ENCODE measurements at places on chromosomes 3 and 15. TPM values are rescaled to one million over a fixed set of nuclear protein-coding genes. Genes with fewer than 3 reads are reported as not detected.

GRCh38 chr3:51332156-51332555, 52.9 kb upstream of the MANF start:
- no peak overlapping the region for H3K27ac ChIP-seq
- H3K4me3 ChIP-seq, result no peak overlapping the region
- no peaks in the 10 kb centered on the region for H3K27me3 ChIP-seq
- H3K4me1 ChIP-seq, result peaks cover 6% of the 10 kb centered on the region

DNA sequence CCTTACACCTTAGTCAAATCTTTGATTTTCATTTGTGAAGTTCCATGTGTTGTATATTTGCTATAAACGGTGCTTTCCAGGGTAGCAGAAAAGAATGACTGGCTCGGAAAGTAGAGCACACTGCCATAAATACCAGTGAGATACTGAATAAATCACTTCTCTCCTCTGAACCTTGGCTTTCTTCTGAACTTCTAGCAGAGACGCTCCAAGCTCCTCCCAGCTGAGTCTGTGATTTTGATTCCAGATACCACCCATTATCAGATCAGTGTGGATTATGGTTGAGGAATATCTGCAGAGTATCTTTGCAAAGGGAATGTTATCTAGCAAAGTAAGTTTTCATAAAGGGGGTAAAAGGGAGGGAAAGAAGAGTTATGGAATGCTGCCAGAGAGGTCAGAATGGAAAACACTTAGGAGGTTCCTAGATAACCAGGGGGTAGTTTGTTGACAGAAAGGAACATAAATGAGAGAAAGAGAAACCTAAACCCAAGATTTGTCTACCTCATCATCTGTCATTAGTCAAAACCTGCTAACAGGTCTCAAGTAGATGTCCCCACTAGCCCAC, 98.5 kb upstream of the PSMD6 start:
- H3K4me1 ChIP-seq, result no peaks in the 10 kb centered on the region
- H3K27ac ChIP-seq, result no peak overlapping the region
- H3K27me3 ChIP-seq, result no peaks in the 10 kb centered on the region

GRCh38 chr15:70247281-70247680, 149.6 kb upstream of the TLE3 start:
- no peak for DNase-seq
- H3K4me1 ChIP-seq, result peaks cover 27% of the 10 kb centered on the region
- no peak overlapping the region for H3K4me3 ChIP-seq

DNA sequence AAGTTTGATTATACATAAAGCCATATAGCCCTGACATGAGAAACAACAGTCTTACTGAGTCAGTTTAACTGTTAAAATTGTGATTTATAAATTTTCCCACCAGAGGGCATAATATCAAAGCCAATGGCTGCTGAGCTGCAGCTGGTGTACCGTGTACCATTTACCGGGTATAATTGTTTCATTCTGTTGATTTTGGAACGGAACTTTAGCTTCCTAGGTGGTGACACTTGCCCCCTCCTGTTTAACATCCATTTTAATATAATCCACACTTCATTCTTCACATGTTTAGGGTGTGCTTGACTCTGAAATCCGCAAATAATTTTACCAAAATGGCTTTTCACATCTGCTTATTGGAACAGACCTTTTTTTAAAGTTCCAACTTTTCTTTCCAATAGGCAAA, 72.8 kb downstream of the SLC9A9 start:
- H3K4me3 ChIP-seq, result no peak overlapping the region
- no peaks in the 10 kb centered on the region for H3K27me3 ChIP-seq
- 0 out of 2 replicates have a peak, but pooled peaks cover 3% of the 10 kb centered on the region for H3K4me1 ChIP-seq
- H3K36me3 ChIP-seq, result no peaks in the 10 kb centered on the region
- no peak for DNase-seq

- H3K4me3 ChIP-seq, result no peak overlapping the region
- peaks cover 12% of the 10 kb centered on the region for H3K4me1 ChIP-seq
- no peaks in the 10 kb centered on the region for H3K36me3 ChIP-seq
- H3K27me3 ChIP-seq, result no peaks in the 10 kb centered on the region
- DNase-seq, result no peak
- H3K27ac ChIP-seq, result no peak overlapping the region
Observed at GRCh38 chr3:88677298-88677697, 430.1 kb upstream of the EPHA3 start.

DNA sequence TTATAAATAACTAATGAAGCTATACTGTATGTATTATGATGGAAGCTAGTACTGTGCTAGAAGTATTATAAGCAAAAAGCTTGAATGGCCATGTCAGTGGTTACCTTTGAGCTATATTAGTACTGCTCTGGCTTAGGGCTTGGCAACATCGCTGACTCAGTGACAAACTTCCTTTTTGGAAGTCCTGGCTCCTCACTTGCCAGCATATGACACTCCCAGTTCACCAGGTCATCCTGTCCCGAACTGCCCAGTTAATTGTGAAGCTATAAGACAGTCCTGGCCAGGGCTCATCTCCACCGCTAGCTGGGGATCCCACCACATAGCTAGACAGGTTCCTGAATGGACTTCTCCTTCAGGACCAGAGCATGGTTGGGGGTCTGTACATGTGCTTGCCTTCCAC, 31.9 kb downstream of the RAB8B start:
- DNase-seq, result no peak
- H3K4me1 ChIP-seq, result peaks cover 7% of the 10 kb centered on the region
- no peaks in the 10 kb centered on the region for H3K27me3 ChIP-seq
- no peak overlapping the region for H3K4me3 ChIP-seq

DNA sequence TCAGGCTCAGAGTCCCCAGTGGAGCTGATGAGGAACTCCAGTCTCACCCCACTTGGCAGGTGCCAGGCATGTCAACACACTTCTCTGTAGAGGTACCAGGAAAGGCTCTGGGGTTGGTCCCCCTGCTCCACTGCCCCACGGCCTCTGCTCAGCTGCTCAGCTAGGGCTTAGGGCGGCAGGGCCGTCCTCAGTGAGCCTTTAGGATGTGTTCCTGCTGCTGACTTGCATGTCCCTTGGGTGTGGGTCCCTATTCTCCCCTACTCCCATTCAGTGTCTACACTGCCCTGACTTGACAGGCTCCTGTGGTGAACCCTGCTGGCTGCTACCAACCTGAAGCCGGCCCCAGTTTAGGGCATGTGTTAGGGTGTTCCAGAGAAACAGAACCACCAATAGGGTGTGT, 17.9 kb upstream of the POLG start:
- peaks cover 54% of the 10 kb centered on the region for H3K27me3 ChIP-seq
- peaks cover 8% of the 10 kb centered on the region for H3K4me1 ChIP-seq
- no peak overlapping the region for H3K27ac ChIP-seq
- no peak for DNase-seq
- H3K4me3 ChIP-seq, result no peak overlapping the region
- no peaks in the 10 kb centered on the region for H3K36me3 ChIP-seq

GRCh38 chr3:184448321-184449160, 68.7 kb downstream of the CHRD start:
- H3K27me3 ChIP-seq, result no peaks in the 10 kb centered on the region
- DNase-seq, result no peak
- no peaks in the 10 kb centered on the region for H3K36me3 ChIP-seq
- no peak overlapping the region for H3K4me3 ChIP-seq
- no peak overlapping the region for H3K27ac ChIP-seq

The IGSF11 gene
- 1.7 TPM for total RNA-seq

Data from WTC11 (cell line).